ENCODE measurements at places on chromosomes 3 and 15. TPM values are rescaled to one million over a fixed set of nuclear protein-coding genes. Genes with fewer than 3 reads are reported as not detected.

The SATB1 gene
- total RNA-seq = 51.3 TPM

The CPLX3 gene
- not detected for total RNA-seq

The DGKG gene
- total RNA-seq = 2.5 TPM

The FAM174B gene
- 4.9 TPM for total RNA-seq

The SPESP1 gene
- 1.5 TPM for total RNA-seq

The SLC15A2 gene
- total RNA-seq = 0.49 TPM

The IQCF5 gene
- not detected for total RNA-seq

- DNase-seq = no peak
Observed at GRCh38 chr15:87716422-87716821, 540.1 kb downstream of the NTRK3 start.

DNA sequence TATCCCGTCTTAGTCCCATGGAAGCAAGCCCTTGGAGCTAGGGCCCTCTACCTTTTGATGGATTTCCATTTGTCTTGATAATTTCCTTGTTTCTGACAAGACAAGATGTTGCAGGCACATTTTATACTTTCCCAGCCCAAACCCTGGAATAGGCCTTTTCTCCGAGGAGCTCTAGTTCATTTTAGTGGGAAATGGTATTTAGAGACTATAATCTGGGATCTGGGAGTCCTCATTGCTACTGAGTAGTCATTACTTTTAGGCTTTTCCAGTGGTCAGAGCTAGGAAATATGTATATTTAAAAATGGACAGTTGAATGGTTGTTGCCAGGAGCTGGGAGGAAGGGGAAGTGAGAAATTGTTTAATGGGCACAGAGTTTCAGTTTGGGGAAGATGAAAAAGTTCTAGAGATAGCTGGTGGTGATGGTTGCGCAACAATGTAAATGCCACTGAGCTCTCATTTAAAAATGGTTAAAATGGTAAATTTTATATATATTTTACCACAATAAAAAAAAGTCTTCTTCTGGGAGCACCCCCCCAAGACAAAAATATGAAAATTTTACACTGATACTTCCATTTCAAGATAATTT, 31.6 kb downstream of the MLH1 start:
- DNase-seq = no peak

GRCh38 chr3:55823001-55823400, 335.9 kb upstream of the WNT5A start:
- DNase-seq = no peak

- no peak for DNase-seq
Observed at GRCh38 chr15:40358471-40359353, 693 bp downstream of the DISP2 start.

GRCh38 chr3:65597226-65597951, 441.3 kb downstream of the MAGI1 start:
- no peak for DNase-seq

- DNase-seq = no peak
Observed at GRCh38 chr3:33032938-33033337, 64.0 kb downstream of the GLB1 start.

All from vagina (tissue), 2 donors.